Karpas-422 (cell line): ENCODE measurements at places on chromosomes 2 and 18. TPM values are rescaled to one million over a fixed set of nuclear protein-coding genes. Genes with fewer than 3 reads are reported as not detected.
A peak's percentile ranks its signal among the peaks of the same experiment; 100 is the strongest.

DNA sequence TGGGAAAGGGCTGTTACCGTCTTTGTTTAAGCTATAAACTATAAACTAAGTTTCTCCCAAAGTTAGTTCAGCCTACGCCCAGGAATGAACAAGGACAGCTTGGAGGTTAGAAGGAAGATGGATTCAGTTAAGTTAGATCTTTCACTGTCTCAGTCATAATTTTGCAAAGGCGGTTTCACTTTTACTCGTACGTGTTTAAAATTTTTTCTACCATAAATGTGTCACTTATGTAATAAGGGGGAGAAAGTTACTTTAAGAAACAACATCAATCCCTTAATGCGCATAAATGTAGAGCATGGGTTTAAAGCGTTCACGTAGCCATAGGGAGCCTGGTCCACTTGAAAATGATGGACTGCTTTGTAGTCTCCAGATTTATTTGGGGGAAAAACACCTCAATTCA lies 71.3 kb downstream of the SNORC start:
- no peak overlapping the region for H3K27ac ChIP-seq
- no peaks in the 10 kb centered on the region for H3K27me3 ChIP-seq
- H3K4me1 ChIP-seq = no peaks in the 10 kb centered on the region
- DNase-seq = no peak
- no peak overlapping the region for H3K4me3 ChIP-seq

DNA sequence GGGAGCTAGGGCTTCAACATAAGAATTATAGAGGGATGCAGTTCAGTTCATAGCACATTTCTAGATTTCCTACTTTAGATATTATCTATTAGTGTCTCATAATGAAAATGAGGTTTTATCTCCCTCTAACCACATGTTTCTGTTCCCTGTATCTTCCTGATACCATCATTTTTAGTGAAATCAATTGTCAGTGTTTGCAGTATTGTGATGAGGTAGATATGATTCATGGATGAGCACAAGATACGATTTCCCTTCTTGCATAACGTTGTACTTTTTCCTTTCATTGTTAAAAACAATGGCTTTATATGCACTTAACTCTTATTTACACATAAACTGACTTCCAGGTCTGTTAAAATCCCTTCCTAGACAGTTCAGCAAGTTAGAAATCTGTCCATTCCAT lies 211.4 kb downstream of the ZBTB7C start:
- no peaks in the 10 kb centered on the region for H3K4me1 ChIP-seq
- H3K27ac ChIP-seq = no peak overlapping the region
- H3K27me3 ChIP-seq = no peaks in the 10 kb centered on the region
- no peaks in the 10 kb centered on the region for H3K36me3 ChIP-seq

The IL1F10 gene
- not detected in 2 replicates for total RNA-seq

GRCh38 chr2:96463119-96463518 lies 42.0 kb downstream of the NEURL3 start:
- no peak for DNase-seq
- H3K36me3 ChIP-seq = no peaks in the 10 kb centered on the region
- H3K27ac ChIP-seq = no peak overlapping the region
- H3K4me1 ChIP-seq = no peaks in the 10 kb centered on the region
- H3K4me3 ChIP-seq = no peak overlapping the region

DNA sequence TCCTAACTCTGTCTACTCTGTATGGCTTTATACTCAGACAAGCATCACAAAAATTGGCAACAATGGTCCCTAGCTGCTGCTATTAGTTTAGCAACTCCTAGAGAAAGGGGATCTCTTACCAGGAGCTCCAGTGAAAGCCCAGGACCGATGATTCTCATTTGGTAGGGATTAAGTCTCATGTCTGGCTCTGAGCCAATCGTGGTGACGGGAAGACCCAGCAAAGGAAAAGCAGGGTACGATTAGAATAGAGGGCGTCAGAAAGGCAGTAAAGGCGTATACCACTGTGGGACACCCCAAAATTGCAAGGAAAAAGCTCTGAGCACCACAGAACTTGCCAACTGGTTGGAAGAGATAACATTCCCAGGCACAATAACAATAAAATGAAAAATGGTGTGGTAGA lies 129.5 kb downstream of the MTCL1 start:
- no peak overlapping the region for H3K27ac ChIP-seq
- no peak for DNase-seq
- no peaks in the 10 kb centered on the region for H3K36me3 ChIP-seq
- no peaks in the 10 kb centered on the region for H3K4me1 ChIP-seq

The ZSWIM2 gene
- not detected in 2 replicates for total RNA-seq

The CETN1 gene
- not detected in 2 replicates for total RNA-seq

The HOXD13 gene
- total RNA-seq = not detected in 2 replicates

The SLC11A1 gene
- total RNA-seq = 1.9 TPM in 1 of 2 replicates, not detected in the other

DNA sequence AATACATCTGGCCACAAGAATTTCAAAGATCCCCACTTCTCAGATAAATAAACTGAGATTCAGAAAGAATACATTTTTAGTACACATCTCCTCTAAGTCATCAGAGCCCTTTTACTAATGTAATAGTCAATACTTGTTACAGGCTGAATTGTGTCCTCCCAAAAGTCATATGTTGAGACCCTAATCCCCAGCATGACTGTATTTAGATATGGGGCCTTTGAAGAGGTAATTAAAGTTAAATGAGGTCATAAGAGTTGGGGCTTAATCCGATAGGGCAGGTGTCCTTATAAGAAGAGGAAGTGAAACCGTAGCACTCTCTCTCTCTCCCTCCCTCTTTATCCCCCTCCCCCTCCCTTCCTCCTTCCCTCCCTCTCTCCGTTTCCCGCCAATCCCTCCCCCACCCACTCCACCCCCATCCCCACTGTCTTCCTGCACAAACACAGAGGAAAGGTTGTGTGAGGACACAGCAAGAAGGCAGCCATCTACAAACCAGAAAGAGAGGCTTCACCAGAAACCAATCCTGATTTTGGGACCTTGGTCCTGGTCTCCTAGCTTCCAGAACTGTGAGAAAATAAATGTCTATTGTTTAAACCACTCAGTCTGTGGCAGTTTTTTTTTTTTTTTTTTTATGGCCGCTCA lies 66.6 kb upstream of the ZNF397 start:
- DNase-seq = peak; percentile 94
- no peaks in the 10 kb centered on the region for H3K27me3 ChIP-seq
- H3K4me3 ChIP-seq = peak overlapping the region; percentile 6; the same call in 1 of the 2 replicates
- H3K36me3 ChIP-seq = peaks cover 5% of the 10 kb centered on the region; the same call in 1 of the 2 replicates
- H3K4me1 ChIP-seq = peaks cover 70% of the 10 kb centered on the region
